LHCN-M2 (cell line): ENCODE measurements at places on chromosomes 6 and 20. TPM values are rescaled to one million over a fixed set of nuclear protein-coding genes. Genes with fewer than 3 reads are reported as not detected.
A peak's percentile ranks its signal among the peaks of the same experiment; 100 is the strongest.

Gene SMOC2
- not detected in 2 replicates for total RNA-seq

Gene ALDH8A1
- total RNA-seq = 0.06 TPM in 1 of 2 replicates, not detected in the other

Gene TMC2
- total RNA-seq = not detected in 2 replicates

Gene NOX3
- not detected in 2 replicates for total RNA-seq

Gene PARD6B
- 0.06 and 0.90 TPM in 2 replicates for total RNA-seq

Gene MAP3K5
- 51.5 and 68.5 TPM in 2 replicates for total RNA-seq

Gene SOX12
- total RNA-seq = 8.2 and 9.9 TPM in 2 replicates

Gene KHDC1
- 3.1 and 4.8 TPM in 2 replicates for total RNA-seq

Gene FAM209A
- total RNA-seq = not detected in 2 replicates

Gene POPDC3
- 64.8 and 77.9 TPM in 2 replicates for total RNA-seq

Gene RPN2
- 260 and 273 TPM in 2 replicates for total RNA-seq

Gene B3GAT2
- under 0.01 TPM in 1 of 2 replicates, not detected in the other for total RNA-seq

Gene TPD52L1
- total RNA-seq = 0.83 and 1.5 TPM in 2 replicates

Gene REM1
- not detected in 2 replicates for total RNA-seq

Gene SAPCD1
- total RNA-seq = 1.5 and 2.7 TPM in 2 replicates

Gene SYCP2
- total RNA-seq = 0.40 and 0.71 TPM in 2 replicates

Gene PRRT1
- 0.06 TPM in 1 of 2 replicates, not detected in the other for total RNA-seq

GRCh38 chr6:147081076-147081609 lies 123.1 kb upstream of the STXBP5 start:
- peak; percentile 10 for DNase-seq

- peak; percentile 89 for DNase-seq
Observed at GRCh38 chr6:9520417-9521151, 894.3 kb downstream of the TFAP2A start.

DNA sequence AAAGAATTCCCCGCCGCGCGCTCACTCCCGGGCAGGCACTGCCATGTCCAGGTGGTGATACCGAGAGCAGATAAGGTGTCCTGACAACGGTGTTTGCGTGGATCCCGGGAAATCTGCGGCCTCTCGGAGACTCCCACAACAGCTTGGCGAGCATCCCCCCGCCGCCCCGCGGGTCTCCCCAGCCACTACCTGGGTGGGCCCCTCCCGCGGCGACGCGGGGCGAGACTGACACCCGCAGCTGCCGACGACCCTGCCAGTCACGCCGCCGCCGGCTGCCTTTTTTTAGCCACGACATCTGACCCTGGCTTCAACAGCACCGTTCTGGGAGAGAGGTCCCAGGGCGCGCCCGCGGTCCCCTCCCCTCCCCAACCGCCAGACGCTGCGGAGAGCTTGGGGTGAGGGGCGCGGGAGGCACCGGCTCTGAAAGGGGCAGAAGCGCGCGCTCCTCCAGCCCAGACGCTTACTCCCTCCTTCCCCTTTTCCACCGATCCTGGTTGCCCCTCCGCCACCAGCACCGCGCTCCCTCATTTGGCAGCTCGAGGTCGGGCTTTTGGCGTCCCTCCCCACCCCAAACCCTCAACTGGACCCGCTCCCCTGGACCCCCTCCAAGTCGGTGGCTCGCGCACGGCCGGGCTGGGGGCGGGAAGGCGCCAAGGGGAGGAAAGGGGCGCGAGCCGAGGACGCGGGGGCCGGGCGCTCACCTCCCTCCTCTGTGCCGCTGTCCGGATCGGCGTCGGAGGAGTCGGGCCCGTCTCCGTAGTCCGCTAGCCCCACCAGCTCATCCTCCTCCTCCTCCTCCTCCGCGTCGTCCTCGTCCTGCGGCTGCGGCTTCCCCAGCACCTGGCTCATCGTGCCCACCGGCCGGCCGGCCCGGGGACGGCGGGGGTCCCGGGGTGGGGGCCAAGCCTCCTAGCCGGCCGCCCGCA lies 665 bp downstream of the RRAGD start:
- no peak for DNase-seq

DNA sequence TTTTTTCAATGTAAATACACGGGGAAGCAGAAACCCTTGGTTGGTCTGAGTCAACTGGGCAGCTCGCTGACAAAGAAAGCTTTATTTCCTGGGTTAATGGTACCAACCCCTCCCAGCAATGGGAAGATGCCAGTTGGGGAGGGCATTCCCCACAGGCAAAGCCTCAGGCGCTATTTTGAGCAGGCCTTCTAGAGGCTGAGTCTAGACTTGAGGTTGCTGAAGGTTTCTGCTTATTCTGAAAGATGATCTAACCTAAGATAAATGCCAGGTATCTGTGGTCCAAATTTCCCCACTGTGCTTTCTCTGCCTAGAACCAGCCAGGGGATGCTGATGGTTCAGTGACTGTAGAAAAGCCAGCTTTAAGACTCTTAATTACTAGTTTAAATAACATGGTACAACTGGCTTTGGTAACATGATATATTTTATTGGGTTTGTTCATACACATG lies 172.5 kb upstream of the JARID2 start:
- DNase-seq = no peak

DNA sequence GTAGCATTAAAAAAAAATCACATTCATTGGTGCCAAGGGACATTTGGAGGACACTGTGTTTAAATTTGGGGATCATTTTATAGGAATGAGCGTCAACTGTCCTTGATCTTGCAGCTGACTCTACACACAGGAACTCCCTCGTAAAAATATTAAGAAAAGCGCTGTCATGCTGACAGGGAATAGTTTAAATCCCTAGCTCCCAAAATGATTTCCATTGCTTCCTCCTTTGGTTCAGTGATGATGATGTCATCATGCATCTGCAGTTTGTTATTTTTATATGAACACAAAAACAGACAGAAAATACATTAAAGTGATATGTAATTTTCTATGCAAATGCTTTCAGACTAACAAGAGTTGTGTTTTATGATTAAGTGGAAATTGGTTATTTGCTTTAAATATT lies 275.6 kb downstream of the BTBD9 start:
- DNase-seq = no peak

DNA sequence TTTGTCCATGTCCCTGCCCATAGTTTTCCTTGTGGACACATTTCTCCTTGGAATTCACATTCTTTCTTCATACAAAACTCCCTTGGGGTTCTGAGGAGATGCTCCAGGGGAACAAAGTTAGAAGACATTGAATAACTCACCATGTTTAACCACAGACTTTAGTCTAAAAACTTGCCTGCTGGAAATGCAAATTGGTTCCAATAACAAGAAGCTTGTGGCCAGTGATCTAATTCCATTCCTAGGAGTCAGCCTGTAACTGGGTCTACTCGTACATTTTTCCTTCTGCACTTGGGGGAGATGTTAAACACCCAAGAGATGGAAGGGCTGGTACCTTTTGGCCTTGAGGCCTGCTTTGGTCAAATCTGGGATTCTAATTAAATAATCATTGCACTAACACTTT lies 60.2 kb downstream of the SCML4 start:
- peak; percentile 75 for DNase-seq

DNA sequence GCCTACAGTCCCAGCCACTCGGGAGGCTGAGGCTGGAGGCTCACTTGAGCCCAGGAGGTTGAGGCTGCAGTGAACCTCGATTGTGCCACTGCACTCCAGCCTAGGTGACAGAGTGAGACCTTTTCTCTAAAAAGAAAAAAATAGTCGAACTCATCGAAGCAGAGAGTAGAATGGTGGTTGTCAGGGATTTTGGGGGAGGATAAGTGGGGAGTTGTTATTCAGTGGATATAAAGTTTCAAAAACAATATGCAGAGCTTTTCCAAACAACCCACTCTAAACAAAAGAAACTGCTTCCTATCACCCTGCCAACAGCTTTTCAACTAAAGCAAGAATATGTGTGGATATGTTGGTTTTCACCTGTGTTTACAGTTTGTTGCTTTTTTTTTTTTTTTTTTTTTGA lies 11.6 kb upstream of the MAK start:
- DNase-seq = no peak

- DNase-seq = no peak
Observed at GRCh38 chr6:70592391-70593117, 25.8 kb downstream of the SDHAF4 start.

DNA sequence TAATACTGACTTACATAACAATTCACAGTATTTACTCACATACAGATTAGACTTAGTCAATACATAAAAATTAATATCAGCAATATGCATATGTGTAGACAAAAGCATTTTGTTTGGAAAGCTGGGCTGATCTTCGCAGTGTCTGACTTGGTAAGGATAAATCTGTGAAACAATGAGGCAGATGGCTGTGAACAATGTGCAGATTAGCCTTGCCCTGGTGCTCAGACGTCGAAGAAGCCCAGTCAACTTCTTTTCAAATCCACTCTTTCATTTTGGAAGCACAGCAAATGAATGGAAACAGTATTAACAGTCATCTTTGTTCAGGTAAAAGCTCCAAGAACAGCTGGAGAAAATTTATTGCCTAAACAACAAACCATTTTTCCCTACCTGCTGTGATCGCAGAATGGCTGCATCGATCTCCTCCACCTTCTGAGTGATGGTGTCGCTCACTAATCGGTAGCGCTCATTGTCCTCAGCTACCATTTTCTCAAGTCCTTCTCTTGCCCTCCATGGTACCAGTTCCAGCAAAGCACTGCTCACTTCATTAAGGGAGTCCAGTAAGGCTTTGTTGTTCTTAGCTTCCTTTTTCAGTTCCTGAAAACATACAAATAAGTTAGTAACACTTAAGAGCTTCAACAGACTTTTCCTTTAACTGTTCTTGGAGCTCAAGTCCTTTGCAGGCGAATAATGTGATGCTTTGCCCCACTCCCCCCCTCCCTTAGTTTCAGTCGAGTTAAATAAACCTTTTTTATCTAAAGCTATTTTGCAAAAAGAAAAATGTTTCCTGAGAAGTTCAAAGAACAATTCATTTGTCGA lies 116.5 kb downstream of the DST start:
- DNase-seq = no peak

- DNase-seq = no peak
Observed at GRCh38 chr6:119116712-119117281, 38.3 kb upstream of the FAM184A start.

GRCh38 chr20:11281240-11281639 lies 607.4 kb upstream of the JAG1 start:
- no peak for DNase-seq

DNA sequence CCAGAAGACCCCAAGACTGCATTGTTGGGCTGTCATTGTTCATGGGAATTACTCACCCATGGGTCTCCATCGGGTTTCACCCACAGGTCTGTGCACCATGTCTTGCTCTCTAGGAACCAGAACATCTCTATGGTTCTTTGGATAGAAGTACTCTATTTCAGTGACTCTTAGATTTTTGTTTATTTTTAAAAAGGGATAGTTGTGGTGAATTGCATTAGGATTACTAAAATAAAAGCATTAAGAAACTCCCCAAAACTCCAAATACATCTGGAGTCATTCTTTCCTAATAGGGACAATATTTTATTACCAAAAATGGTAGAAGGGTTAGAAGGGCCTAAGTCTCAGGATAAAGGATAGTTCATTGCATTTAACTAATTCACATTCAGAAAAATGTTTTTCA lies 166.9 kb upstream of the TNFAIP3 start:
- no peak for DNase-seq

GRCh38 chr6:168083514-168083885 lies 4.5 kb upstream of the FRMD1 start:
- DNase-seq = no peak
